Activated naive CD4-positive, alpha-beta T cell treated with anti-CD3 and anti-CD28 coated beads for 36 hours (primary cell): ENCODE measurements at places on chromosomes 2 and 18. TPM values are rescaled to one million over a fixed set of nuclear protein-coding genes. Genes with fewer than 3 reads are reported as not detected.

DNA sequence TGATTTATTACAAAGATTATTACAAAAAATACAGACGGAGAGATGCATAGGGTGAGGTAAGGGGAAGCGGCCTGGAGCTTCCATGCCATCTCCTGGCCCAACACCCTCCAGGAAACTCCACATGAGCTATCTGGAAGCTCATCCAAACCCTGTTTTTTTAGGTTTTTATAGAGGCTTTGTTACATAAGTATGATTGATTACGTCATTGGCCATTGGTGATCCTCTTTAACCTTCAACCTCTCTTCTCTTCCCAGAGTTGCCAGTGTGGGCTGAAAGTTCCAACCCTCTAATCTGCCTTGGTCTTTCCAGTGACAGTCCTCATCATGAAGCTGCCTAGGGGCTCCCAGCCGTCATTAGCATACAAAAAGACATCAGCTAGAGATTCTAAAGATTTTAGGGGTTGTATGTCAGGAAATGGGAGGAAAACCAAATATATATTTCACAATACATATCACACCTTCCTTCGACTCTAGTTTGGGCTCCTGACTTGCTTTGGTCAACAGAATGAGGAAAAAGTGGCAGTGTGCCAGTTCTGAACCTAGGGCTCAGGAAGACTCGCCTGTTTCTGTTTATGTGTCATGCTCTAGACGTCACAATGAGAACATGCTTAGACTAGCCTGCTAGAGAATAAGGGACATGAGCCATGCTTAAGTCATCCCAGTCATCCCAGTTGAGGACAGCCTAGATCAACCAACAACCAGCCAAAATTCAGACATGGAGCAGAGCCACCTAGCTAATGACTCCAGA is 54.1 kb downstream of the ETAA1 start:
- H3K4me1 ChIP-seq: no peaks in the 10 kb centered on the region
- peaks cover 11% of the 10 kb centered on the region for H3K27me3 ChIP-seq
- H3K27ac ChIP-seq: no peak overlapping the region
- H3K36me3 ChIP-seq: no peaks in the 10 kb centered on the region
- DNase-seq: no peak
- no peak overlapping the region for H3K4me3 ChIP-seq

GRCh38 chr18:36718705-36719328 is 110.0 kb downstream of the TPGS2 start:
- H3K27me3 ChIP-seq: peaks cover 3% of the 10 kb centered on the region
- H3K4me1 ChIP-seq: no peaks in the 10 kb centered on the region
- H3K27ac ChIP-seq: no peak overlapping the region
- H3K36me3 ChIP-seq: no peaks in the 10 kb centered on the region
- DNase-seq: no peak

GRCh38 chr2:46165916-46166315 is 131.3 kb upstream of the EPAS1 start:
- no peak overlapping the region for H3K27ac ChIP-seq
- no peaks in the 10 kb centered on the region for H3K27me3 ChIP-seq
- no peaks in the 10 kb centered on the region for H3K4me1 ChIP-seq
- no peak overlapping the region for H3K4me3 ChIP-seq

GRCh38 chr2:105442056-105442455 is 43.2 kb upstream of the FHL2 start:
- no peak overlapping the region for H3K27ac ChIP-seq
- no peaks in the 10 kb centered on the region for H3K4me1 ChIP-seq
- no peak for DNase-seq
- H3K36me3 ChIP-seq: no peaks in the 10 kb centered on the region
- no peak overlapping the region for H3K4me3 ChIP-seq

DNA sequence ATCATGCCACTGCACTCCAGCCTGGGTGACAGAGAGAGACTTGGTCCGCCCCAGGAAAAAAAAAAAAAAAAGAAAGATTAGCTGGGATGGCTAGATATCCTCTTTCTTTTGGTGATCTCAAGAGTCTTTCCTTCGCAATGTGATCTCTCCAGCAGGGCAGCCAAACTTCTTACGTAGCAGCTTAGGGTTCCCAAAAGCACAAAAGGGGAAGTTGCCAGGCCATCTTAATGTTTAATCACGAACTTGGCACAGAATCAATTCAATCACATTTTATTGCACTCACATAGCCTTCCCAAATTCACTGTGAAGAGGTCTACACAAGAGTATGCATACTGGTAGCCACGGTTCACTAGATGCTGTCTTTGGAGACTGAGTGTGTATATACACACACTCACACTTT is 53.1 kb downstream of the VIL1 start:
- no peak for DNase-seq
- peaks cover 2% of the 10 kb centered on the region for H3K4me1 ChIP-seq
- H3K27ac ChIP-seq: no peak overlapping the region
- H3K36me3 ChIP-seq: peaks cover 27% of the 10 kb centered on the region

TNFAIP6 gene
- not detected for total RNA-seq

KCNIP3 gene
- total RNA-seq: not detected

BOLL gene
- total RNA-seq: 0.12 TPM
